ENCODE measurements at places on chromosomes 11 and 22.

DNA sequence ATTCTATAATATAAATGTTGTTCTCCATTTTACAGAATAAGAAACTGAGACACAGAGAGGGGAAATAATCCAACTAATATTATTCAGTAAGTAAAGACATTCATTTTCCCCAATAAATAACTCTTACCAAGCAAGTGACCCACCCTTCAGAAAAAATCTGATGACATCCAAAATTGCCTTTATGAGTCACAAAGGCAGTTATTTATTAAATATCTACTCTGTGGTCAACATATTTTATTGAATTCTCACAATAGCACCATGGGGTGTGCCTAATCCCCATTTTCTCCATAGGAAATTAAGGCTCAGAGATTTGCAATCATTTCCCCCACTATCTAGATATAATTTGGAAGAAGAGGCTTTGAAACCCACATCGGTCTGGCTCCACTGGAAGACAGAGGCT is 161.5 kb upstream of the ISX start:
- no peak for DNase-seq

DNA sequence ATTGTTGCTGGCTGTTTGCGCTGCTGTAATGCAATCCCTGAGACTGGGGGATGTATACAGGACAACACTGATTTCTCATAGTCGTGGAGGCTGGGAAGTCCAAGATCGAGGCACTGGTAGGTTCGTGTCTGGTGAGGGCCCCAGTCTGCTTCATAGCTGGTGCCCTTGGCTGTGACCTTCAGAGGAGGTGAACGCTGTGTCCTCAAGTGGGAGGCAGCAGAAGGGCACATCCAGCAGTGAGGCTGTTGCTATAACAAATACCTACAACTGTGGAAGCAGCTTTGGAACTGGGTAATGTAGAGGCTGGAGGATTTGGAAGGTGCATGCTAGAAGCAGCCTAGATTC is 21.3 kb downstream of the KRTAP5-5 start:
- DNase-seq: no peak

DNA sequence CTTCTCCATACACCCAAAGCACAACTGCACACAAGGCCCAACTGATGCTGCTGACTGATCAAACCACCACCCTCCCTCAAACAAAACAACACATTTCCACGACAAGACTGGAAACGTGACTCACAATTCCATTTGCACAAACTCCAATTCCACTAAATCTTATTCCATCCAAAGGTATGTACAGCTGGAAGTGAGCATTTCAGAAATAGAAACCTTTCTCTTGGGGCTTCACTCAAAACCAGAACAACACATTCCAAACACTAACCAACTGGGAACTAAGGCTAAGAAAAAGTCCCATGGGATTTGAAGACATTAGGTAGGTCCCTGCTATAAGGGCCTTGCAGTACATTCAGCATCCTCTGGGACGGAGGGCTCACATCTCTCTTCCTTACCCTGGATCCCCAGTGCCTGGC is 19.6 kb downstream of the MORC2 start:
- DNase-seq: no peak

- DNase-seq: peak; percentile 49
Measured at GRCh38 chr11:8777907-8778767, 95.5 kb downstream of the RPL27A start.

DNA sequence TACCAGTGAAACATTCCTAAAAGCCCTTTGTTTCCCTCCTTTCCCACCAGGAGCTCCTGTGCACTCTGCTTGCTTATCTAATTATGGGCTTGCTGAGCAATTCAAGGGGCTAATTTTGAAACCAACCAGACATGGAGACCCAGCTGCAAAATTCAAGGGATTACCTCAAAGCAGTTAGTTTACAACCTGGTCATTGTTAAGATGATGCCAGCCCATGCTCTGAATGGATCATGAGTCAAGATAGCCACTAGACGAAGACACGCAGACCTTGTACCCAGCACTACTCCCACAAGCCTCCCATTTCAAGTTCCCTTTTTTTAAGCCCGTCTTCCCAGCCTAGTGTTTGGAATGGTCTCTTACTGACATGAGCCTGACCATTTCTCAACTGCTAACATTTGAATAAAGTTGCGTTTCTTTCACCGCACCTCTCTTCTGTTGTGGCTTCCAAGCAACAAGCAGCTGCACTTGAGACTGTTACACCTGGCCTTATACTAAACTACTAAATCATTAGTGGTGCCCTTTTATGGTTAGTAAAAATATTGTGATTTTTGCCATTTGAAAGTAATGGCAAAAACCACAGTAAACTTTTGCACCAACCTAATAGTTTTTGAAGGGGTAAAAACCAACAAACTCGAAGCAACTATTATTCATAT is 315.3 kb upstream of the LUZP2 start:
- DNase-seq: no peak
